ENCODE measurements at places on chromosomes 16 and 17.

DNA sequence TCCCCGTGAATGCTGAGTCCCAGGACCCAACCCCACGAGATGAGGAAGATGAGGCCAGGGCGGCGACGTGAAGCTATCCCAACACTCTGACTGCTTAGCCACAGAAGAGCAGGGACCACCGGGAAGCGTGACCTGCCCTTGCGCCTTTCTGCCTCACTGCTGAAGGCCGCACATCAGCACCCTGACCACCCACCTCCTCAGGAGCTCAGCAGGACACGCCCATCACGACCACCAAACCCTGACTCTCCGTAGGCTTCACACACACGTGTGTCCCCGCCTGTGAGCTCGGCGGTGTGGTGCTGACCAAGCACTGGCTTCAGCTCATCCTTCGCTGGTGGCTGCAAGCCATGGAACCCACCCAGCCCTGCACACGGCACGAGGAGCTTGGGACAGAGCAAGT, 97.8 kb downstream of the ZNF778 start:
- no peak for DNase-seq

- DNase-seq: no peak
These were observed 148.9 kb upstream of the COX10 start for GRCh38 chr17:13920413-13920812.

DNA sequence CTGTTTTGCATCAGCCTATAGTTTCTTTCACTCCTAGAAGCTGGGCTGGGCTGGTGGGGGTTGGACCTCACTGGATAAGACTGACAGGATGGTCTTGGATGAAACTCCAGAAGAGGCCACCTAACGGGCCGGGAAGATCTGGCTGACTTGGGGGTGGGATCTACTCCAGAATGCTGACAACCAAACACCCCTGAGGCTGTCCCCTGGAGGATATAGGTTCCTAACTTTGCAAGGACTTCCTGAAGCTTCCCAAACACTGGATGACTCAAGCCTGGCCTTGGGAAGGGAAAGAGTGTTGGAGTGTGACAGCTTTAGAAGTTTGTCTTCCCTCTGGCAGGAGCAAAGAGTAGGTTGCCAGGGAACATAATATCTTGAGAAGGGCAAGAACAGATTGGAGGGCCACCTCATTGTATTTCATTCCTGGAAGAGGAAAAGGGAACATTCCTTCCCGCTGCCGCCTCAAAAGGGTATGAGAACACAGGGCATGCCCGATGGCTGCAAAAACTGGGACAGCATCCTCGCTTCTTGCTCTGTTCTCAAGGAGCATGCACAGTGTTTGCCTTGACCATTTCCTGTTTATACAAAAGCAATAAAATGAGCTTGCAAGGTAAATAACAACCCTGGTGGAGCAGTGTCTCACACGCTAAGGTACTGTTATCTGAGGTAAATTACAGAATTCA, 6.8 kb upstream of the CYB5B start:
- DNase-seq: no peak

- DNase-seq: no peak
These were observed 19.5 kb downstream of the SEC14L1 start for GRCh38 chr17:77160091-77160874.

DNA sequence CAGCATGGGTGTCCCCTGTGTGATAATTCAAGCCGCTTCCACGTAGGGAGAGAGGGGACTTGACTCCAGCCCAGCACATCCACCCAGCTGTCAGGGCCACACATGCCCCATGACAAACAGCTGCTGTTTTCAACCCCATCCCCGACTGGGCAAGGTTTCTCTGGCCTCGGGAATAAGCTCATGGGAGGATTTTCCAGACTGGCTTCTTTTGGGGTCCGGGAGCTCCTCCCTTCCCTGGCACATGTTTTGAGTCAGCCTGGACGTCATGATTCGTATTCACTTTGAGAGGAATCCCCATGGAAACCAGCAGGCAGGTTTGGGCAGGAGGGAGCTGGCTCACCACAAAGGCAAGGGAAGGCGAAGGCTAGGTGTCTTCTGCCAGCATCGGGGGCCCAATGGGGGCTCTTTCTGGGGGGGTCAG, 156.4 kb downstream of the CMIP start:
- no peak for DNase-seq

DNA sequence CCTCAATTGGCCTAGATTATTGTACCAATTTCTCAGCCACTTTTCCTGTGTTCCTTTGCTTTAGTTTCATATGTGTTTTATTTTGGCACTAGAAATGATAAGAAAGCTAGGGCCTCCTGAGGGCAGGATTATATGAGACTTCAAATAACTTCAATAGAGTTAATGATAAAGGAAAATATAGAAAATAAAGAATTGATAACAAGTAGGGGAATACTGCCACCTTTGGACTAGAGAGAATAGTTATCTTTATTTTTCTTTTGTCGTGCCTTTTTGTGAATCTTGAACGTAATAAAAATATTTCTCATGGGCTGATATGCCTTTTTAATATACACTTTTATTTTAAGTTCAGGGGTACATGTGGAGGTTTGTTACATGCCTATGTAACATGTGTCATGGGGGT, 29.3 kb upstream of the RBL2 start:
- DNase-seq: no peak

DNA sequence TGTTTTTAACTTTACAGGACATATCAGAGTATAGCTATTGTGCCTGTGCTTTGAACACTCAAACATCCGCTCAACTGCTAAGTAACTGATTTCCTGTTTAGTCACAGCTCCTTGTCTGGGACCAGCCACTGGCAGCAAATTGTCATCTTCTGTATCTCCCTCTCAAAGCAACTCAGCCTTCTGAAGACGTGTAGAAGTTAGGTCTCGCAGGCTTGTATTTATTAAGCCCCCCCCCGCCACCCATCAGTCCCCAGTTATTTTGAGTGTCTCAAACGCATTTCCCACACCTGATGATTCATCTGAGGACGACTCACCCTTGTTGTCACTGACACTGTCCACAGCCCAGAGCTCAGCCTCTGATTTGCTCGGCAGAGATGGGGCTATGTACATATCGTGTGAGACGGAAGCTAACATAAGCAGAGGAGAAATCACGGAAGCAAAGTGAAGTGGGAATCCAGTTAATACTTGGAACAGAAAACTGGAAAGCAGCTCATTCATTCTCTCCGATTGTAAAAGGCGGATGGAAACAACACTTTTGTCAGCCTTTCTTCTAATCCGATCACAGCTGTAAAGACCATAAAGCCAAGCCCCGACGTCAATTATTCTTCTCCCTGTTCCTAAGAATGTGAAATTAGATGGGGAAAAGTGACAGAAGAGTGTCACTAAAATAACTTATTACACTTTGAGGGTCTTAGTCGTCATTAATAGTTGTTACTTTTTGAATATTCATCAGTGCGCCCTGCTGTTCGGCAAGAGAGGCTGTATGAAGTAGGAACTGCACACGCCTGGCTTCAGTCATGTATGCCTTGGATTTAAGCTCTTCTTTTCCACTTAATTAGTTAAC, 64.2 kb downstream of the PITPNC1 start:
- DNase-seq: no peak

- no peak for DNase-seq
These were observed 108.4 kb downstream of the HS3ST3B1 start for GRCh38 chr17:14409292-14409691.

- DNase-seq: no peak
These were observed 13.7 kb downstream of the MRC2 start for GRCh38 chr17:62641153-62641552.

- DNase-seq: no peak
These were observed 8.9 kb upstream of the PPL start for GRCh38 chr16:4945560-4946502.

DNA sequence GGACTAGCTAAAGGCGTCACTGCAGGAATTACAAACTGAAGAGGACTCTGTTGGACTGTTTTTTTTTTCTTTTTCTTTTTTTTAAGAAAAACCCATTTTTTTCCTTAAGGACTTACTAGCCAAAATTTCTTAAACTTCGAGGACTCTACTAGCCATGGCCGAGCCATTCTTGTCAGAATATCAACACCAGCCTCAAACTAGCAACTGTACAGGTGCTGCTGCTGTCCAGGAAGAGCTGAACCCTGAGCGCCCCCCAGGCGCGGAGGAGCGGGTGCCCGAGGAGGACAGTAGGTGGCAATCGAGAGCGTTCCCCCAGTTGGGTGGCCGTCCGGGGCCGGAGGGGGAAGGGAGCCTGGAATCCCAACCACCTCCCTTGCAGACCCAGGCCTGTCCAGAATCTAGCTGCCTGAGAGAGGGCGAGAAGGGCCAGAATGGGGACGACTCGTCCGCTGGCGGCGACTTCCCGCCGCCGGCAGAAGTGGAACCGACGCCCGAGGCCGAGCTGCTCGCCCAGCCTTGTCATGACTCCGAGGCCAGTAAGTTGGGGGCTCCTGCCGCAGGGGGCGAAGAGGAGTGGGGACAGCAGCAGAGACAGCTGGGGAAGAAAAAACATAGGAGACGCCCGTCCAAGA, 878 bp downstream of the HEXIM1 start:
- peak; percentile 71 for DNase-seq

GRCh38 chr17:66518677-66519076, 216.3 kb downstream of the PRKCA start:
- no peak for DNase-seq

- DNase-seq: no peak
These were observed 148.2 kb upstream of the GOT2 start for GRCh38 chr16:58882292-58882691.

DNA sequence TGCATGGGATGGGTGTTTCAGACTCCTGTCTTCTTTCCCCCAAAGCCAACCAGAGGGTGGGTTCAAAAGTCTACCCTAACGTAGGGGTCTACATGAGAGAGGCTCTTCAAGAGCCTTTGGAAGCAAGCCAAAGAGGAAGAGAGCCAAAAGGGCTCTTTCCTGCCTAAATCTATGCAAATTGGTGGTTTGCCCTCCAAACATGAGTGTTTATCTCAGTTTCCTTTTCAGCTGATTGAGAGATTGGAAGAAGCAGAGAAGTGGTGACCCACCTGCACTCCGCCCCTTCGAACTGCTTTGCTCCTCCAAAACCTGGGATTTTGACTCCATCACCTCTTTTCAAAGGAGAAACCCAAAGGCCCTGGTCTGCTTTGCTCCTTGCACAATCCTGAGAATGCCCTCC, 65.4 kb upstream of the MAF start:
- no peak for DNase-seq

GRCh38 chr16:15398618-15399316, 3.2 kb downstream of the MPV17L start:
- no peak for DNase-seq

GRCh38 chr16:7101054-7101453, 231.6 kb upstream of the RBFOX1 start:
- DNase-seq: no peak

- DNase-seq: no peak
These were observed 15.9 kb downstream of the ANKRD40 start for GRCh38 chr17:50691550-50692447.

- DNase-seq: no peak
These were observed 20.7 kb downstream of the DCAKD start for GRCh38 chr17:45030733-45031132.

GRCh38 chr16:6977291-6977690, 355.4 kb upstream of the RBFOX1 start:
- DNase-seq: no peak

DNA sequence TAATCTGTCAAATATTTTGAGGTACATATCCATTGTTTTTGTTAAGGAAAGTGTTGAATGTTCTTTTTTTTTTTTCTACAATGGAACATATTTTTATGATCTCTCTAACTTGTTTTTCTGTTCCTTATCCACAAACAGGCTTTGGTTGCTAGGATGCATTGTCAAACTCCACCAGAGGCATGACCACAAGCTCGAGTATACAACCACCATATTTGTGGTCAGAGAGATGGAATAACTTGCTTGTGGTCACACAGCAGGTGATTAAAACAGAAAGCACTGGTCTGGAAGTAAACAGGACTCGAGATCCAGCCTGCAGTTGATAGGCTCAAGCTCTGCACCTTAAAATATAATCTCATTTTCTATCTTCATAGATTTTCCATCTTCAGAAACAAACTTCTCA, 105.8 kb upstream of the ADAMTS18 start:
- no peak for DNase-seq

DNA sequence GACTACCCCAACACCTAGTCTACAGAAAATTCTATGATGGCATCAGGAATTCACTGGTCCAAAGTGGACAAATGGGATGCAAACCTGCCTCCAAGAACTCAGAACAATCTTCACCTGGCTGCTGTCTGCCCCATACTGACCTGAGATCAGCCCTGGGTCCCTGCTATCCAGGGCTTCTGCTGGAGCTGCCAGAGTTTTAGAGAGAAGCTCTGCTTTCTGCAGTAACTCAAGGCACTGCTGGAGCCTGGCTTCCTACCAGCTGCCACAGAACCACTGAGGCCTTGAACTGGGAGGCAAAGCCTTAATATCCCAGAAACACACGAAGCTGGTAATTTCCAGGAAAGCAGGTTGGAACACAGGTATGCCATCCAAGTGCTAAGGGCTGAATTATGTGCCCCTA, 7.5 kb downstream of the TMEM170A start:
- no peak for DNase-seq

DNA sequence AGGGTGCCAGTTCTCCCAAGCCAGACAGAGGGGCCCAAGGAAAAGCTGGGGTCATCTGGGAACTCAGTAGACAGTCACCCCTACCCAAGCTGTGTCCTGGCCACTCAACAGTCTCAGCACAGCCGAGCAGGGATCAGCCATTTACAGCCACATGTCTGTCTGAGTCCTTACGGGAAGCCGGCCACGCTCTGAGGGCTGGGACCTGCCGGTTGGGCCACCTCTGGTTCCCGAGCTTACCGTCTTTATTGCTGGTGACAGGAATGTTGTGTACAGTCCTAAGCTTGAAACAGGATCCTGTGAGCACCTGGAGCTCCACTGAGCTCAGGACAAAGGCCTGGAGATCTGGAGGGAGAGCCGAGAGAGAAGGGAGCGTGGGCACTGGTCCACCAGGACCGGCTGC, 59.8 kb downstream of the TIMM22 start:
- no peak for DNase-seq

- no peak for DNase-seq
These were observed 3.0 kb upstream of the ACTG1 start for GRCh38 chr17:81515530-81516041.

- peak; percentile 58 for DNase-seq
These were observed 210.2 kb downstream of the KATNIP start for GRCh38 chr16:27759967-27760788.

- no peak for DNase-seq
These were observed 293.1 kb downstream of the HS3ST3B1 start for GRCh38 chr17:14593956-14594355.

- no peak for DNase-seq
These were observed 22.4 kb downstream of the CPD start for GRCh38 chr17:30401097-30401496.

DNA sequence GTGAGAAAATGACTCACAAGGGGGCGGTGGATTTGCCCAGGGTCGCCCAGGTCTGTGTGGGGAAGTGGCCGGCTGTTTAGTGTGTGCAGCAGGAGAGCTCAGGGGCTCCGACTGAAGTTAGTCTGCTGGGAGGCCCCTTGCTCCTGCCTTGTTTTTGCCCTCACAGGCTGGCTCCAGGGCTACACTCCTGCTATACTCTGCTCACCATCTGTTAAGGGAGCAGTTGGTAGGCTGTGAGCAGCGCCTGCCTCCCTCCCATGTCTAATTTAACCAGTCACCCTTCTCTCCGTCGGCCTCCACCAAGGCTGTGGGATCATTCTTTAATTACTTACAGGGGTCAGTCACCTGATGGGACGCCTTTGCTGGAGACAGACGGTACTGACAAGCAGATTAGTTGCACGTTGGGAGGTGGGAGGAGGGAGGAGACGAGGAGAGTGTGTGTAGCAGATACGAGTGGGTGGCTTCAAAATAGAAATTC, 35.5 kb downstream of the KSR1 start:
- no peak for DNase-seq

Data from posterior cingulate gyrus (tissue), 11 donors.